ENCODE measurements at places on chromosomes 12 and 14.

- peak; percentile 72 for DNase-seq
Measured at GRCh38 chr12:41188058-41188840, at the start of gene PDZRN4. PDZRN4 (plus strand) TSS chr12:41188320.

DNA sequence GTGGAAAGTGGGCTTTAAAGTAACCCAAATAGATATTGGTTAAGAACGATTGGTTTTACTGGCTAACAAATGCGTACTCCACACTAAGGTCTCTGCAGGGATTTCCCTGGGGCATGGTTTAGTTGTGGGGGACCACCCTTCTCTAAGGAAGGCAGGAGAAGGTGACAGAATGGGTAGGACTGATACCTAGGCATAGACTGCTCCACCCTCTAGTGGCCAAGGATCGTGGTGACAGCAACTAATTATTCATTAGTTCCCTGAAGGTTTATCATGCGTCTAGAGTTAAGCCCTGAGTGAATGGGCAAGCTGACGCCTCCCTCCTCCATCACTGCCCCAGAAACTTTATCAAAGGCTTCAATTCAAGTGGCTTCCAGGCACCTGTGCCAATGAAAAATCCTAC lies 9.1 kb downstream of the FAM181A start:
- no peak for DNase-seq

DNA sequence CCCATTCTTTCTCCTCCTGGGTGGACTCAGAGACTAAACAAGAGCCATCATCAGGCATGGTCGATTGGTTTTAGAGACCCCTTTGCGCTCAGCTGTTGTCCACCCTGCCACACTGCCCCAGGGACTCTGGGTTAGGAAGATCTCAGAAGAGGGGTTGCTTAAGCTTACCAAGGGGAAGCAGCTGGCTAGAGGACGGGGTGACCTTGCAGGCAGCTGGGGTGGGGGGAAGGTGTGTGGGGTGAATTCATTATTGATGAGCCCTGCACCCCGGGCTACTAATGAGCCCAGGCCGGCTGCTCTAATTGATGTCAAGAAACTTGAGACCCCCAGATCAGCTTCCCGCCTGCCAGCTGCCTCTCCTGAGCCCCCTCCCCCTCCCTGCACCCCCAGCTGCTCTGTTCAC lies 8.7 kb upstream of the ZNF385A start:
- no peak for DNase-seq

DNA sequence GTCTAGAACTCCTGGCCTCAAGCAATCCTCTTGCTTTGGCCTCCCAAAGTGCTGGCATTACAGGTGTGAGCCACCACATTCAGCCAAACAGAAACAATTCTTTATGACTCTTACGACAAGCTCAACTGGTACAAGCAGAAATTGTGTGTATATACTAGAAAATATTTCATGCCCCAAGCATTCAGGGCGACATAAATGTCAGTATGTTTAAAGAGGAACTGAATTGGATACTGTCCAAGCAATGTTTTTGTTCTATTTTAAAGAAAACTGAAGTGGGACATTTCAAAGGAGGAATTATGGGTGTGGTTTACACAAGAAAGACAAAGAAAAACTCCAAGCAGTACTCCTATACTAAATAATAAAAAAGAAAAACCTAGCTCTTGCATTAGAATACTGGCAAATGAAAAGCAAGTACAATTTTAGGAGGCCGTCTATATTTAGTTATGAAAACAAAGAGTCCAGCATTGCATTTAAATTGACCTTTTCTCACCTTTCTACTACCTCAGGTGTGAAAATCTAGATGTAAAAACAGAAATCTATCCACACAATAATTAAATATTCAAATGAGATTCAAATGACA lies 48.9 kb downstream of the PPP1R12A start:
- no peak for DNase-seq

GRCh38 chr14:30957813-30958370 lies 67.6 kb upstream of the AP4S1 start:
- no peak for DNase-seq

GRCh38 chr12:26937443-26937862 lies 328 bp downstream of the INTS13 start:
- no peak for DNase-seq
